ENCODE measurements at places on chromosomes 7 and 10. TPM values are rescaled to one million over a fixed set of nuclear protein-coding genes. Genes with fewer than 3 reads are reported as not detected.

GIMAP7 gene
- total RNA-seq = not detected

CLIP2 gene
- 51.9 TPM for total RNA-seq

ING3 gene
- total RNA-seq = 32.0 TPM

MMP21 gene
- total RNA-seq = not detected

SDK1 gene
- total RNA-seq = 5.1 TPM
